Activated CD8-positive, alpha-beta T cell treated with anti-CD3 and anti-CD28 coated beads, Interleukin-2, amount 10 ng/mL, durations not matched to agents 7 days and 5 days (primary cell): ENCODE measurements at places on chromosomes 5 and 9. TPM values are rescaled to one million over a fixed set of nuclear protein-coding genes. Genes with fewer than 3 reads are reported as not detected.

The SLCO6A1 gene
- total RNA-seq, result not detected

The DIRAS2 gene
- not detected for total RNA-seq

The ALG2 gene
- 22.0 TPM for total RNA-seq

The ZNF608 gene
- total RNA-seq, result not detected

The ENTPD2 gene
- total RNA-seq, result not detected

The RARS1 gene
- total RNA-seq, result 76.4 TPM

The ARL14EPL gene
- total RNA-seq, result not detected

The PKD2L2 gene
- total RNA-seq, result not detected

The BARHL1 gene
- not detected for total RNA-seq

The PHF24 gene
- total RNA-seq, result not detected

The NPR3 gene
- total RNA-seq, result not detected

The CAMK2A gene
- not detected for total RNA-seq

The JADE2 gene
- 86.0 TPM for total RNA-seq

The ZDHHC11 gene
- total RNA-seq, result 11.9 TPM

The OR13F1 gene
- not detected for total RNA-seq

The QRFP gene
- not detected for total RNA-seq

The SLC6A3 gene
- not detected for total RNA-seq

DNA sequence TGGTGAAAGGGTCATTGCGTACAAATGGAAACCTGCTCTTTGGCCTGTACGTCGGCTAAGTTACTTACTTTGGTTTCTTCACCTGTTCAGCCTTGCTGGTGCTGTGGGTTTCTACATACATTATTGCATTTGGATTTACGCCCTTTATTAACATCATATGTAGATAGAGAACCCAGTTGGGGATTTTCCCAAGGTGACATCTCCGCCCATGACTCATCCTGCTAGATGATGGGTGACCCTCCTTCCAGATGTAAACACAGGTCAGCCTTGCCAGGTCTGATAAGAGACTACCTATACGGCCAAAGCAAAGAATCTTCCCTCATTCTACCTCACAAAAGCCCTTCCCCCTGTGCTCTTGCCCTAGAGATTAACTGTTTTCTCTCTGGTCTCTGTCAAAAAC lies 360.9 kb downstream of the KDM4C start:
- no peaks in the 10 kb centered on the region for H3K27me3 ChIP-seq
- peaks cover 18% of the 10 kb centered on the region for H3K4me1 ChIP-seq
- H3K4me3 ChIP-seq, result no peak overlapping the region
- peaks cover 24% of the 10 kb centered on the region for H3K36me3 ChIP-seq

- no peak for DNase-seq
- no peak overlapping the region for H3K27ac ChIP-seq
- no peaks in the 10 kb centered on the region for H3K4me1 ChIP-seq
Observed at GRCh38 chr5:69206528-69207190, 17.3 kb downstream of the CENPH start.

DNA sequence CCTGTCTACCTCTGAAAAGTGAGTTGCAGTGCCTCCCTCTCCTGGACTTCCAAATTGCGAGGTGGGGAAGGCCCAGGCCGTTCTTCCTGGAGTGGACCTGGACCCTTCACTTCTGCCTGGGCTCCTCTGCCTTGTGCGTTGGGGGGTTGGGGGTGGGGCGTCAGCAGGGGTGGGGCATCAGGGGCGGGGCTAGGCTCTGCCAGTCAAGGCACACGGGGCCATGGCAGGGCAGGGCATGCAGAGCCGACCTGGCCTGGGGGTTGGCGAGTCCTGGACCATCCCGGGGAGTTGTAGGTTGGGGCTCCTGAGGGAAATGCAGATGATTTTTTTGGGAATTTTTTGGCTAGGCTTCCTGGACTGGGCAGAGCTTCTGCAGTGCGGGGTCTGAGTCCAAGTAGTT lies 87.1 kb downstream of the EHMT1 start:
- H3K36me3 ChIP-seq, result peaks cover 44% of the 10 kb centered on the region
- H3K27ac ChIP-seq, result no peak overlapping the region
- H3K4me3 ChIP-seq, result no peak overlapping the region
- DNase-seq, result no peak
- H3K27me3 ChIP-seq, result no peaks in the 10 kb centered on the region
- peaks cover 25% of the 10 kb centered on the region for H3K4me1 ChIP-seq

GRCh38 chr5:113029614-113030013 lies 53.0 kb downstream of the DCP2 start:
- peaks cover 30% of the 10 kb centered on the region for H3K36me3 ChIP-seq
- H3K4me1 ChIP-seq, result peaks cover 4% of the 10 kb centered on the region
- H3K4me3 ChIP-seq, result no peak overlapping the region
- DNase-seq, result no peak

GRCh38 chr9:106707738-106708474 lies 155.1 kb upstream of the ZNF462 start:
- H3K4me1 ChIP-seq, result no peaks in the 10 kb centered on the region
- H3K27me3 ChIP-seq, result no peaks in the 10 kb centered on the region
- no peak overlapping the region for H3K27ac ChIP-seq
- DNase-seq, result no peak

- no peak overlapping the region for H3K27ac ChIP-seq
- no peak overlapping the region for H3K4me3 ChIP-seq
- peaks cover 31% of the 10 kb centered on the region for H3K27me3 ChIP-seq
- DNase-seq, result no peak
Observed at GRCh38 chr9:90097237-90097636, 492.4 kb downstream of the GADD45G start.

- H3K36me3 ChIP-seq, result no peaks in the 10 kb centered on the region
- H3K4me1 ChIP-seq, result no peaks in the 10 kb centered on the region
- no peak overlapping the region for H3K27ac ChIP-seq
- no peak overlapping the region for H3K4me3 ChIP-seq
- H3K27me3 ChIP-seq, result no peaks in the 10 kb centered on the region
Observed at GRCh38 chr5:2182020-2182419, 299.3 kb upstream of the IRX4 start.

DNA sequence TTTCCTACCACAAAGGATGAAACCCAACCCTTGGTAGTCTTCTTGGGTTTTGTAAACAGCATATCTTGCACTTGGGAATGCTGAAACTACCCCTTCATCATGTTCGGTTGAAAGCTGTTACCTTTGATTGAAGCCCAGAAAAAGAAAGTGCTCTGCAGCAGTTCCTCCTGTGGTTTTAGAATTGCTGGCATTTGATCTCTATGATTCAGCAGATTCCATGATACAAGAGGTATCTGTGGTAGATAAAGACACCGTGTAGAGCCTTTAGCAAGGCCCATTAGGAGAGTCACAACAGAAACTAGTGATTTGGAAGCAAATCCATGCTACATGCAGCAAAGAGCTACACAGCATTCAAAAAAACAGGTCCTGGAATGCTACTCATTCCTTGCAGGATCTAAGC lies 557.0 kb downstream of the TLE1 start:
- H3K4me1 ChIP-seq, result no peaks in the 10 kb centered on the region
- H3K27ac ChIP-seq, result no peak overlapping the region
- H3K4me3 ChIP-seq, result no peak overlapping the region
- H3K36me3 ChIP-seq, result no peaks in the 10 kb centered on the region
- no peaks in the 10 kb centered on the region for H3K27me3 ChIP-seq

- H3K4me3 ChIP-seq, result no peak overlapping the region
- H3K4me1 ChIP-seq, result peaks cover 26% of the 10 kb centered on the region
- peaks cover 10% of the 10 kb centered on the region for H3K27me3 ChIP-seq
- DNase-seq, result no peak
Observed at GRCh38 chr9:100428871-100429654, 2.1 kb downstream of the MSANTD3 start.

DNA sequence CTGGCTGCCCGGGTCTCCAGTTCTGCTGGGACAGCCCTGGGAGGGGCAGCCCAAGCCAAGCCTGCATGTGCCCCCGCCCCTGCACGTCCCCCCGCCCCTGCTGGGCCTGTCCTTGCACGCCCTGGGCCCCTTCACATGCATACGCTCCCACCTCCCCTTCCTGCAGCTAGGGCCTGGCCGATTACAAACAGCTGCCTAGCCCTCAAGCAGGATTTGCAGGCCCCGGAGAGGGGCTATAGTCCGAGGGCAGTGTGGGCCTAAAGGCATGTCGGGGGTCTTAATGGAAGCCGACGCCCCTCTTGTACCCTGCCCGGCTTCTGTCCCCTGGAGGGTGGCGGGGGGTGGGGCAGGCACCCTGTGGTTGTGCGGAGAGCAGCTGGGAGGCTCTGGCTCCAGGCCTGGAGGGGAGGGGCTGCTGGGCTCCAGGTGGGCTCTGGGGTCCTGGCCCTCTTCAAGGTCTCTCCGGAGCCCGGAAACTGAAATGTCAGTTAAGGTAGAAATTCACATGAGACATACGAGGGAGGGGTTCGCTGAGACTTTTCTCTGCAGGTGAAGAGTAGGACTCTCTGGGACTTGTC lies 16.9 kb downstream of the COL5A1 start:
- no peaks in the 10 kb centered on the region for H3K36me3 ChIP-seq
- no peak overlapping the region for H3K4me3 ChIP-seq
- no peak for DNase-seq
- H3K4me1 ChIP-seq, result no peaks in the 10 kb centered on the region

- DNase-seq, result no peak
- H3K4me1 ChIP-seq, result no peaks in the 10 kb centered on the region
- no peak overlapping the region for H3K27ac ChIP-seq
- H3K4me3 ChIP-seq, result no peak overlapping the region
Observed at GRCh38 chr5:64599226-64599625, 91.1 kb upstream of the SHISAL2B start.

- H3K27me3 ChIP-seq, result no peaks in the 10 kb centered on the region
- no peak overlapping the region for H3K27ac ChIP-seq
- H3K4me3 ChIP-seq, result no peak overlapping the region
Observed at GRCh38 chr9:118521261-118521660, 817.1 kb downstream of the TLR4 start.

DNA sequence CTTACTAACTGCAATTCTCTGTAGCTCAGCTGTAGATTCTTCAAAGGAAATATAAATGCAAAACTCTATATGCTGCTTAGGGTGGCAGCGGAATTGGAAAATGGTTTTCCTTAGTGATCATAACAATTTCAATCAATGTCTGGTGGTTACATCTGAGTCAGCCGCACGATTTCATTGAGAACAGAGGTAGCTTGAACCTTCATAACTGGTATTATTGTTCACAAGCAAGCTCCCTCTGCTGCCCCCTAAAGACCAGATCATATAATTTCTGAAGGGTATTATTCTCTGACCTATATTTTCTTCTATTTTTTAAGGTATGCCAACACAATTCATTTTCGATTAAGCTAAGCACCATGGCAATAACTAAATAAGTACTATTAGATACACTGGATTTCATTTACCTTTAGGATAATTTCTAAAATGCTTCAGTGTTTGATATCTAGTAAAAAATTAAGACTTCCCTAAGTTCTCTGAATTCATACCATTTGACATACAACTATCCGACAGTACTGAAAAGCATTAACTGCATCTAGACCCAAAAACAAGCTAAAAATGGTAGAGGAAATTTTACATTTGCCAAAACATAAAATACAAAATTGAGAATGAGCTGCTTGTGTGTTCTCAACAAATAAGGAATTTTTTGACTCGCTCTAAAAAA lies 181.1 kb upstream of the SPEF2 start:
- no peak overlapping the region for H3K27ac ChIP-seq
- DNase-seq, result peak; percentile 22
- H3K36me3 ChIP-seq, result no peaks in the 10 kb centered on the region
- no peak overlapping the region for H3K4me3 ChIP-seq
- peaks cover 29% of the 10 kb centered on the region for H3K27me3 ChIP-seq

DNA sequence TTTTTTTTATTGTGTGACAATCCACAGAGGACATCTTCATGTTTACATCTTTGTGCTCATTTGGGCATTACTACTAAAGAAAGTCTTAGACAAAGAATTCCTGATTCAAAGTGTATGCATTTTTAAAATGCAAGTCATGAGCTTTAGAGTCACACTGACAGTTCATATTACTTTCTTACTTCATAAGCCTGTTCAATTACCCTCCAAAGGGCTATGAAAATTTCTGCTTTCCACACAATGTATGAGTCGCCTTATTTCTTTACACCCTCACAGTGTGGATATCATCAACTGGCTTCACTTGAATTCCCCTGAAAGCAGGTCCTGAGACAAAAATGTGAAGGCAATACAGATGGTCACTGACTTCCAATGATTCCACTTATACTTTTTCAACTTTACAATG lies 280.4 kb upstream of the PTGER4 start:
- peaks cover 35% of the 10 kb centered on the region for H3K4me1 ChIP-seq
- H3K4me3 ChIP-seq, result no peak overlapping the region
- no peak overlapping the region for H3K27ac ChIP-seq

DNA sequence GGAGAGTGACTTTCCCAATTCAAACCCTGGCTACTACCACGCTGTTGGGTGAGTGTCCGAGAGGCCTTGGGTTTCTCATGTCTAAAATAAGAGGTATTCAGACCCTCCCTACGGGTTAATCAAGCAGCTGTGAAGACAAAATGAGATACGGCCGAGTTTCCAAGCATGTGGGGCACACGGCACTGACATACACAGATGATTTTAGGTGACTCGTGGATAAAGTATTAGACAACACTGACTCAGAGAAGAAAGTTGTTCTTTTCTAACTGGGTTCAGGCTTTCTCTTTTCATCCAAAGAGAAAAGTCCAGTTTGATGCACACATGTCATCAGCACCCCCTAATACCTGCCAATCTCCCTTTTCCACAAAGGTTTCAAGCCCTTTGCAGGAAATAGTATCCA lies 15.6 kb downstream of the FOXI1 start:
- H3K4me3 ChIP-seq, result no peak overlapping the region
- H3K4me1 ChIP-seq, result no peaks in the 10 kb centered on the region
- H3K27me3 ChIP-seq, result peaks cover 12% of the 10 kb centered on the region
- no peaks in the 10 kb centered on the region for H3K36me3 ChIP-seq
- DNase-seq, result no peak

GRCh38 chr9:75866273-75866871 lies 24.1 kb upstream of the PCSK5 start:
- H3K27me3 ChIP-seq, result peaks cover 5% of the 10 kb centered on the region
- no peak overlapping the region for H3K27ac ChIP-seq
- H3K4me3 ChIP-seq, result no peak overlapping the region
- peak; percentile 67 for DNase-seq

GRCh38 chr5:168020542-168021294 lies 270.7 kb upstream of the WWC1 start:
- H3K27ac ChIP-seq, result no peak overlapping the region
- no peak overlapping the region for H3K4me3 ChIP-seq
- DNase-seq, result no peak
- H3K4me1 ChIP-seq, result no peaks in the 10 kb centered on the region
- H3K27me3 ChIP-seq, result no peaks in the 10 kb centered on the region
- H3K36me3 ChIP-seq, result no peaks in the 10 kb centered on the region

GRCh38 chr9:89780959-89781358 lies 176.1 kb downstream of the GADD45G start:
- H3K27ac ChIP-seq, result no peak overlapping the region
- no peaks in the 10 kb centered on the region for H3K36me3 ChIP-seq
- peaks cover 5% of the 10 kb centered on the region for H3K4me1 ChIP-seq
- H3K4me3 ChIP-seq, result no peak overlapping the region
- H3K27me3 ChIP-seq, result peaks cover 15% of the 10 kb centered on the region

- no peak overlapping the region for H3K27ac ChIP-seq
- H3K4me3 ChIP-seq, result no peak overlapping the region
- H3K27me3 ChIP-seq, result no peaks in the 10 kb centered on the region
- H3K36me3 ChIP-seq, result peaks cover 3% of the 10 kb centered on the region
- H3K4me1 ChIP-seq, result peaks cover 34% of the 10 kb centered on the region
Observed at GRCh38 chr9:34992376-34992951, 2.9 kb downstream of the DNAJB5 start.

- no peak overlapping the region for H3K4me3 ChIP-seq
- H3K4me1 ChIP-seq, result peaks cover 26% of the 10 kb centered on the region
- no peak overlapping the region for H3K27ac ChIP-seq
- H3K36me3 ChIP-seq, result peaks cover 3% of the 10 kb centered on the region
- no peaks in the 10 kb centered on the region for H3K27me3 ChIP-seq
Observed at GRCh38 chr5:128193665-128194390, 110.3 kb downstream of the SLC12A2 start.

GRCh38 chr5:51043745-51044144 lies 339.5 kb upstream of the ISL1 start:
- H3K4me1 ChIP-seq, result no peaks in the 10 kb centered on the region
- DNase-seq, result no peak
- no peaks in the 10 kb centered on the region for H3K36me3 ChIP-seq
- no peak overlapping the region for H3K4me3 ChIP-seq
- no peaks in the 10 kb centered on the region for H3K27me3 ChIP-seq
